ENCODE measurements at places on chromosomes 7 and 10.

DNA sequence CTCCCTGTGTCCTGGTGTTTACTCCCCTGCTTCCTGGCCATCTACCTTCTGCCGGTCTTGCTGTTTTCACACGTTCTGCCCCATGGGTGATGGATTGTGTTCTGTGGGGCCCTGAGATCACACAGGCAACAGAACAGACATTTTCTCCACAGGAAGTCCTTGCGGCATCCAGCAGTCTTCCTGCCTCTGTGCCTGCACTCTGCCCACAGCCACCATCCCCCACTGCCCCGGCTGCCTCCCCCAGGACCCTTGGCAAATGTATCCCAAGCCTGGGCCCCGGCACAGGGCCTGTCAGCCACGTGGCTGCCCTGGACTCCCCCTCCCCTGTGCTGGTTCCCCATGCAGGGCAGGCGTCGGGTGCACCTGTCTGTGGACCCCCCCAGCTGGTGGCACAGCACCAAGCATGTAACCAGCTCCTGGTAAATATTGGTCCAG is 184.2 kb downstream of the WDR37 start:
- no peak for DNase-seq

DNA sequence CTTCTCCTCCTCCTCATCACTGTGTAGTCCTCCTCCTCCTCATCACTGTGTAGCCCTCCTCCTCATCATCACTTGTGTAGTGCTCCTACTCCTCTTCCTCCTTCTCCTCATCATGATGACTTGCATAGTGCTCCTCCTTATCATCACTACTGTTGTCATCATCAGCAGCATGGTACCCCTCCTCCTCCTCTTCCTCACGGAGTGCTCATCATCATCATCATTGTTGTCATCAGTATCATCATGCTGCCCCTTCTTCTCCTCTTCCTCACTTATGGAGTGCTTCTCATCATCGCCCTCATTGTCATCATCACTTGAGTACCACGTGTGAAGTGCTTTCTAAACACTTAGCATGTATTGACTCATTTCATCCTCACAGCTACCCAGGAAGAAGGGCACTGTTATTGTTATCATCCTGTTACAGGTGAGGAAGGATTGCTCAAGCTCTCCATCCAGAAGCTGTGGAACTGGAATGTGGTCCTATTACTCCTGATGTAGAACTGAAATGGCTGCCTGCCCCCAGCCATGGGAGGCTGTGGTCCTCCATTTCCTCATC is 122.8 kb upstream of the SHH start:
- DNase-seq = no peak

GRCh38 chr7:37255327-37255944 is 193.2 kb downstream of the ELMO1 start:
- no peak for DNase-seq

- DNase-seq = no peak
These were observed 20.8 kb downstream of the SH3PXD2A start for GRCh38 chr10:103834436-103835095.

- no peak for DNase-seq
These were observed 13.0 kb upstream of the ANTXRL start for GRCh38 chr10:46273506-46274477.

GRCh38 chr10:114276671-114277070 is 37.6 kb downstream of the VWA2 start:
- DNase-seq = no peak

- no peak for DNase-seq
These were observed 48.2 kb upstream of the EBLN1 start for GRCh38 chr10:22265839-22266537.

All from stimulated activated CD4-positive, alpha-beta T cell treated with anti-CD3 and anti-CD28 coated beads, Interleukin-4, amount 100 ng/mL, for 48 hours (primary cell).